Motor neuron (in vitro differentiated cells): ENCODE measurements at places on chromosomes 16 and 17. TPM values are rescaled to one million over a fixed set of nuclear protein-coding genes. Genes with fewer than 3 reads are reported as not detected.

- ATAC-seq, result no peak
Observed at GRCh38 chr17:2232244-2232638, 71.3 kb downstream of the SMG6 start.

GRCh38 chr16:69566981-69567680, 1.4 kb downstream of the NFAT5 start:
- no peak for ATAC-seq

The TPSG1 gene
- 1.0 TPM in 1 of 2 replicates, not detected in the other for total RNA-seq

- no peak for ATAC-seq
Observed at GRCh38 chr16:2040787-2041522, 6.7 kb downstream of the NTHL1 start.

GRCh38 chr16:80552277-80552676, 11.5 kb downstream of the DYNLRB2 start:
- ATAC-seq, result no peak

- no peak for ATAC-seq
Observed at GRCh38 chr16:82074019-82074558, 39.0 kb downstream of the HSD17B2 start.

The CLEC10A gene
- total RNA-seq, result 0.13 TPM in 1 of 2 replicates, not detected in the other

DNA sequence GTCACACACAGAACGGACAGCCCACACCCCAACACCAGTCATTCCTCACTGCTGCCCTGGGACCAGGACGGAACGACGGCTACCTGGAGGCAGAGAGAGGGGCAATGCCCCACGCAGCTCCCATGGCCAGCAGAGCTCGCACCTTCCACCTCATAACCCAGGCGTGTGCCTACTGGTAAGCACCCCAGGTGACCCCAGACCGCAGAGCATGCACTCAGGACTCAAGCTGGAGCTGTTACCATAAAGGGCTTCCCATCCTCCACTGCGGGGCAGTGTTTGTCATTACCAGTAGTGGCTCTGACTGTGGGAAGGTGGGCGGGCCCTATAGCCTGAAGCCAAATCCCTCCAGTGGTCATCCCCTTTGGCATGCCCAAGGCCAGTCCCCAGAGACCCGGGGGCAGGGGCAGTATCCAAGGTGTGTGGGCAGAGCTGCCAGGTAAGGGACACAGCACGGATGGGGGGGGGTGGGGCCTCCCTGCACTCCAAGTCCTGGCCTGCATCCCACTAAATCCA, 4.7 kb upstream of the BCAR1 start:
- ATAC-seq, result peak; percentile 15

GRCh38 chr17:49506282-49506681, 11.2 kb downstream of the NGFR start:
- no peak for ATAC-seq

The CHST4 gene
- 0.77 TPM in 1 of 2 replicates, not detected in the other for total RNA-seq

- ATAC-seq, result no peak
Observed at GRCh38 chr17:56109836-56110235, 43.4 kb upstream of the ANKFN1 start.

DNA sequence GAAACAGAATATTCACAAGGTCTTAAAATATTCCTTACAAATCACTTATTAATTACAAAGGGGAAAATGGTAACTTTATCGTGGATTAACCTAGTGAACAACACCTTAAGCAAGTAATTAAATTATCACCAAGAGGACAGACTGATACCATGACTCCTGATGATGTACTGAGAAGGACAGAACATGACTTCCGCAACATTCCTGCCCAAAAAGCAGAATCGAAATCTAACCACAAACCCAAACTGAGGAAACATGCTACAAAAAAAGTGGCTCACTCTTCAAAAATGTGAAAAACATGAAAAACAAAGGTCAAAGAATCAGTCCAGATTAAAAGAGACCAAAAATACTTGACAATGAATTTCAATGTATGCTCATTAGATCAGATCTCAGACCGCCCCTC, 151.5 kb downstream of the AATF start:
- no peak for ATAC-seq

- peak; percentile 44 for ATAC-seq
Observed at GRCh38 chr16:89565506-89566372, 5.3 kb downstream of the RPL13 start.

DNA sequence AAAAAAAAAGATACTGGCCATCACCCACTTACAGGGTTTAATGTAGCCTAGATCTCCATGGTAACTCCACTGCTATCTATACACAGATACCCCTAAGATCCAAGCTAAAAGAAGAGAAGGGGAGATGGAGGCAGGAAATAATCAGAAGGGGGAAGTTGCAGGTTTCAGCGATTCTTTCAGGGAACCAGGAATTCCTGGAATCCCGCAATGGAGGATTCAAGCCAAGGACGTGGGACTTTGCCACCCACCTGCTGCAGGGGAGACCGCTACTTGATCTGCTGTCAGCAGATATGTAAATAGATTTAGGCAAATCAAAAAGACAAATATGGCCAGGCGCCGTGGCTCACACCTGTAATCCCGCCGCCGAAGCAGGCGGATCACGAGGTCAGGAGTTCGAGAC, 121.1 kb downstream of the AIPL1 start:
- no peak for ATAC-seq

- no peak for ATAC-seq
Observed at GRCh38 chr16:70665113-70665694, 18.8 kb downstream of the IL34 start.

GRCh38 chr16:27290562-27290961, 22.0 kb upstream of the NSMCE1 start:
- ATAC-seq, result no peak

The GRAPL gene
- total RNA-seq, result 1.6 and 1.9 TPM in 2 replicates

The SCARF1 gene
- total RNA-seq, result 0.48 and 0.56 TPM in 2 replicates
